ENCODE measurements at places on chromosomes 3 and 15.
A peak's percentile ranks its signal among the peaks of the same experiment; 100 is the strongest.

DNA sequence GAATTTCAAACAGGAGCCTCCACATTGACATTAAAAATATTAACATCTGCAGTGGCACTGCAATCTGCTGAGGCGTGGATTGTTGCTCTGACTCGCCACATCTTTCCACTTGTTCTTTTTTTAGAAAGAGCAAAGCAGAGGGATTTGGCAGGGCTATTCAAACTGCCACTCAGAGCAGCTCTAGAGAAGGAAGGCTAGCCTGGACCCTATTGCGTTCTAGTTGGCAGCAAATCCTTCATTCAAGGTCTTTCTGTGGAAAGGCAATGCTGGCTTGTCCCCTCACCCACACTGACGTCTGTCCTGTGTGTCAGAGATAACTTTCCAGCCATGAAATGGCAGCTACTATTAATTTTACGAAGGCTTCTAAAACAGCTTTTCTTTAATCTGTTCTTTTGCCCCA lies 483.2 kb upstream of the SGO1 start:
- ATAC-seq = no peak

DNA sequence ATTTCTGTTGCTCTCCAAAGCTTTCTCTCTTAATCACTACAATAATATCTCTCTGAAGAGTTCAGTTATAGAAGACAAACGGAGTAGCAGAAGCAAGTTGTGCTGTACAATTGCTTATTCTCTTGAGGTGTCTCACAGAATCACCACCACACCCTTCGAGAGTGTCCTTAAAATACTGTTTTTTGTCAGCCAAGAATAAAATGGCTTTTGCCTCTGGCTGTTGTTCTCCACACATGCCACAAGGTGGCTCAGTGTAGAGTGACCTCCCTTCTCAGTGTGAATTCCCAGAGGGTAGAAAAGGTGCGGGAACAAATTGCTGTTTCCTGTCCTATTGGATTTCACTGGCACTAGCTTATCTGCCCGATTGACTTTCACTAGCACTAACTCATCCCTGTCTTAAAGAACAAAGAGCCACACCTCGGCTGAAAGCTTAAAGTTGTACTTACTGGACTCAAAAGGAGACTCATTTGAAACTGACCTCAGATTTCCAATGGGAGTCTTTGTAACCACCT lies 134.2 kb upstream of the SATB1 start:
- ATAC-seq = peak; percentile 41

- ATAC-seq = no peak
Observed at GRCh38 chr3:98761643-98762229, 1.4 kb upstream of the ST3GAL6 start.

- ATAC-seq = no peak
Observed at GRCh38 chr3:56536735-56537134, 20.2 kb upstream of the CCDC66 start.

GRCh38 chr3:149401212-149401925 lies 23.9 kb upstream of the TM4SF1 start:
- no peak for ATAC-seq

GRCh38 chr15:69719527-69720240 lies 267.1 kb downstream of the RPLP1 start:
- ATAC-seq = peak; percentile 88

DNA sequence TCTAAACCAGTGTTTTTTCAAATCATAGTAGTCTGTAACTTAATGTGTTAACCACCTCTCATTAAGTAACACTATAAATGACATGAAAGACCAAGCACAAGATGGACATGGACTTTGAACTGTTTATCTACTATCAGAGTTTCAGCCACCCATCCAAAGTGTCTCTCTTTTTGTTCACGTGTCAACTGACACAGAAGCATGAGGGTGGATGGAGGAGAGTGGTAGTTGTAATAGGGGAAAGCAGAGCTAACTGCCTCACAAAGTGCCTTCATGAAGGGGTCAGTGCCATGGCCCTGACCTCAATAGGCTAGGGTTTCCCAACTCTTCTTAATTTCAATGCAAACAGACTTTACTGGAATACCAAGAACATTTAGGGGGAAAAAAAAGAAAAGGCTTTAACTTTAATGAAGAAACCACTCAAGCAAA lies 32.1 kb upstream of the TRPM7 start:
- ATAC-seq = no peak

GRCh38 chr3:30401971-30402370 lies 204.4 kb upstream of the TGFBR2 start:
- ATAC-seq = peak; percentile 43

GRCh38 chr3:45554006-45554666 lies 40.4 kb upstream of the LIMD1 start:
- peak; percentile 25 for ATAC-seq

DNA sequence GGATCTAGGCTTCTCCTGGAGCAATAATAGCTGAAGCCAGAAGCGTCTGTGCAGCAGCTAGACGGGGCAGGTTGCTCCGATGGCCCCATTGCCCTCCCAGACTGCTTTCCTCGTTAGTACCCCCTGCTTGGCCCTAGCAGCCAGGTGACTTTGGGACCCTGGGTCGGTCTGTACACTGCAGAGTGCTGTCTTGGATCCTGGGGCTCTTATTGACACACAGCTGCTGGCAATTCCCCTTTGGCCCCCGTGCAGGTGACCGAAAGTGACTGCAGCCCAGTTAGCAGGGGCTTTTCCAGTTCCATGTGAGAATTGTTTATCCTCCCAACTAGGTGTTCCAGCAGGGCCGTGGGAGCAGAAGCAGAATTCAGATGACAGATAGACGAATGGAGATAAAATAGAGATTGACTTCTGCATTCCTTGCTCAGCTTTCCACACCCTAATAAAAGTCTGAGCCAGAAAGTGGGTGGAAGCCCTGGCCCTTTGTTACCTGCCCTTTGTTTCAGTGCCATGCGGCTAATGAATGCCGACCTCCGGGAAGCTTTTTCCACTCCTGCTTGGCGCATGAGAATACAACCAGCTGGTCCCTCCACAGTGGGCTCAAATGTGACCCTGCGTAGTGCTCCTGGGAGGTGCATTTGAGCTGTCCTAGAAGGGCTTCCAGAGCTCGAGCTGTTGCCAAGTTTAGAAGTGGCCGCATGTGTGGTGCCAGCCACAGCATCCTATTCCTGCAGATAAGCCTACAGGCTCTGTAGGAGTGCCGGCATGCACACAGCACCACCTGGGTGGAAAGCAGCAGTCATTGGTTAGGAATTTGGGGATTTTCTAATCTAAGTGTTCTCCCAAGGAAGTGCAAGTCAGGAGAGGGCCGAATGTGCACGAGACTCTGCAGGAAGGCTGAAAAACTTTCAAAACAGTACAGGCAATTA lies 94.4 kb downstream of the SLCO3A1 start:
- ATAC-seq = no peak

DNA sequence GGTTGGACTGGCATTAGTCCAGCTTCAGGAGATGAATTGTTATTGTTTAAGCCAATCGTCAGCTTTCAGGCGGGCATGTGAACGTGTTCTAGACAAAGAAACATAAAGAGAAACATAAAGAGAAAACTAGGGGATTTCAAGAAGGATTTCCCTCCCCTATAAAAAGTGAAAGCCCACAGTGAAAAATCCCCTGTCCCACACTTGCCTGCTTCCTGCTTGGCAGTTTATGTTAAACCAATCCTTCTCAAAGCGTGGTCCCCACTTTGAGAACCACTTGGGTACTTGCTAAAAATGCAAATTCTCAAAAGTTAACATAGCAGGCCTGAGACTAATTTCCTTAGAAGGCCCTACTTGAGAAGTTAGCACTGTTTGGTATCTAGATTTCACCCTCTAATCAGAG lies 293.0 kb upstream of the SOX14 start:
- no peak for ATAC-seq

GRCh38 chr15:67411486-67411885 lies 109.4 kb upstream of the C15orf61 start:
- ATAC-seq = no peak

DNA sequence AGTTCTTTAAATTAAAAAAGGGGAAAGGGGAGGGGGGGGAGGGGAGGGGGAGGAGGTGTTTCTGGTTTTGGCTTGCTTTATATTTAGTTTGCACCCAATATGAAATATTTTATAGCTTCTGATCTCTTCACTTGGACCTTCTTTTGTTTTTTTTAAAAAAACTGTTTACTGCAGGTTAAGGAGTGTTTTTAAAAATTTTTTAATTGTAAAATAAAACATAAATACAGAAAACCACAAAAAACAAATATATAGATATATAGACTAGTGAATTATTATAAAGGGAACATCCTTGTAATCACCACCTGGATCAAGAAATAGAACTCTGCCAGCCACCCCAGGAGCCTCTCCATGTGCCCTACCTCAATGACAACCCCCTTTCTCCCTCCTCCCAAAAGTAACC lies 861 bp upstream of the MYLK start:
- no peak for ATAC-seq

DNA sequence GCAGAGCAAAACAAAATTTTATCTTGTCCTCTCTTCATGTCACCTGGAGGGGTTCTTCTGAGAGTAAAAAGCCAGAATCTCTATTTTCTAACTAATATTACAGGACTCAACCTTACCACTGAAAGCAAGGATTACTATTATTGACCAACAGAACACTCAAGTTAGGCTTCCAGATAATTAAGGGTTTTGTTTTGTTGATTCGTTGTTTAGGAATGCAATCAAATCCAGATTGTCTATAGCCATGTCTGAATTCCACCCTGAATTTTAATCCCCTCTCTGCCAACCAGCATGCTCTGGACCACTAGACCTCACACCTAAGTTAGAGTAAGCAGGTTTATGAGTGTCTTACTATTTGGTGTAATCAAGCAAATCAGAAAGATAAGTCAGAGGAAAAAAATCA lies 90.7 kb downstream of the PEAK1 start:
- ATAC-seq = no peak

DNA sequence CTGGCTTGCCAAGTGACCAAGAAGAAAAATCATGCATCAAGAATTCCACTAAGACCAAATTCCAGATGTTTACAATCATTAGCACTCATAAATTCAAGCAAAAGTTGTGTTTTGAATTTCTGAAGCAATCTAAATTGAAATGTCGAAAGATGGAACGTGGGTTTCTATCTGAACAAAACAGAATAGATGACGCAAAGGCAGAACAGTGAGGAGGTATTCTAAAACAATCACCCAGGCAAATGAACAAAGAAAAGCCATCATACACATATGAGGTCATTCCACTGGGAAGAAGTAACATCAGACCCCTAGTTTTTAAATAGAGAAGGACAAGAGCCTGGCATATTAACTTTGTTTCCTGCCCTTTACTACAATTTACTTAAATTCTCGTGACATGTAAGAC lies 58.0 kb downstream of the MCF2L2 start:
- no peak for ATAC-seq

DNA sequence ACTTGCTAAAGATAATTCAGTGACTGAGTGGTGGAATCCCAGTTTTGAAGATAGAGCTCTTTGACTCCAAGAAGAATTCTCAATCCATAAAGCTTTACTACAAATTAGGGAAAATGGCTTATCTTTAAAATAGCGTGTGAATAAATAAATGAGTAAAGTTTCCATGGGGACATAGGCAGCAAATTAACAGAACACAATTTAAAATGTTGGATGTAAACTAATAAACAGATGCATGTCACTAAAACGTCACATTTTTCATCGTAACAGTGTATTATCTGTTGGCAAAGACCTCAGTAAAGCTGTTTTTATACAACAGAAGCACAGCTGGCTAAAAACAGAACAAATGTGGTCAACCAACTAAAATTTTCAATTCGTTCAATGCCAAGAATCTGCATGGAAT lies 913.9 kb upstream of the CFAP20DC start:
- no peak for ATAC-seq

GRCh38 chr3:54573858-54574257 lies 354.0 kb downstream of the LRTM1 start:
- no peak for ATAC-seq

Data from activated T-helper 17 cell treated with anti-CD3 and anti-CD28 coated beads, Interleukin-2, amount 50 U/mL, for 72 hours (primary cell).